ENCODE measurements at places on chromosomes 4 and X.
A peak's percentile ranks its signal among the peaks of the same experiment; 100 is the strongest.

DNA sequence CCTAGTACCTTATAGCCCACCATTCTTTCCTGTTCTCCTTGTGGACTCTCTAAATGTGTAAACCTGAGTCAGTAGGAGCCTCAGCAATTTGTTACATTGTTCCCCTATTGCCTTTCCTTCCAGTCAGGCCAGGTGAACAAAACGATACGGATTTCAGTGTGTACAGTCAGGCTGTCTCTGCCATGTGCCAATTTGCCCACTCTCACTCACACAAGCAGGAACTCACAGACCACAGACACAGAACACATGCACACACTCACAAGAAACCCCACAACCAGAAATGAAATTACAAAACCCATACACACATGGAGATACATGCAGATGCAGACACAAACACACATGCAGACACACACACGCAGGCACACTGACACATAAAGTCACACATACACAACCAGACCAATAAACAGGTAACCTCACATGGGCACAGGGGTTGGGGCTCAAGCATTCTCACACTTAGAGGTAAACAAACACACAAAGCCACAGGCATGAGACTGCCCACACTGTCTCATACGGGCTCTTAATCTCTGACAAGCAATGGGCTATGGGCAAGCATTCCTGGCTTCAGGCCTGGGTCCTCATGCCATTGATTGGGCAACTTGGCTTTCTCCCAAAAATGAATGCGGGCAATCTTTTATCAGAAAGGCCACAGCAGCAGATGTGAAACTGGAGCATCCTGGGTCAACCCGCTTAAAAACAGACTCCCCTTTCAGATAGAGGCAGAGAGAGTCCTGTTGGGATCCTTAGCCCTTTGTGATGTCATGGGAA, 68.7 kb downstream of the NBDY start:
- DNase-seq: no peak

- no peak for DNase-seq
These were observed 245.1 kb upstream of the MAB21L2 start for GRCh38 chr4:150336676-150337412.

DNA sequence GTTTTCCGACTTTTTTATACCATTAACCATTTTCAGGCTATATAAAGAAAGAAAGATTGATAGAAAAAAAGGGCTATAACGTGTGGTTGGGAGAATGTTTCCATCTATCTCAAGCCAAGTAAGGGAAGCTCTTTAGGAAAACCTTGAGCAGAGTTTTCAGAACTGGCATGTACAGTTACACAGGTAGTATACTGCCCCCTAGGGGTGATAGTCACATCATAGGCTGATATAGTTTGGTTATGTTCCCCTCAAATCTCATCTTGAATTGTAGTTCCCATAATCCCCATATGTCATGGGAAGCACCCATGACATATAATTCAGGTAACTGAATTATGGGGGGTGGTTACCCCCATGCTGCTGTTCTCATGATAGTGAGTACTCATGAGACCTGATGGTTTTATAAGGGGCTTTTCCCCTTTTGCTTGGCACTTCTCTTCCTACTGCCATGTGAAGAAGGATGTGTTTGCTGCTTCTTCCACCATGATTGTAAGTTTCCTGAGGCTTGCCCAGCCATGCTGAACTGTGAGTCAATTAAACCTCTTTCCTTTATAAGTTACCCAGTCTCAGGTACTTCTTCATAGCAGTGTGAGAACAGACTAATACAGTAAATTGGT, 186.8 kb downstream of the TMA16 start:
- DNase-seq: peak; percentile 53

- DNase-seq: no peak
These were observed 1.4 kb downstream of the MXD4 start for GRCh38 chr4:2260344-2261109.

GRCh38 chr4:70280567-70280966, 38.2 kb downstream of the CSN3 start:
- DNase-seq: no peak

GRCh38 chrX:153939573-153939972, 4.7 kb upstream of the NAA10 start:
- DNase-seq: no peak

- DNase-seq: no peak
These were observed 1573.5 kb upstream of the TENM3 start for GRCh38 chr4:180669680-180670079.

DNA sequence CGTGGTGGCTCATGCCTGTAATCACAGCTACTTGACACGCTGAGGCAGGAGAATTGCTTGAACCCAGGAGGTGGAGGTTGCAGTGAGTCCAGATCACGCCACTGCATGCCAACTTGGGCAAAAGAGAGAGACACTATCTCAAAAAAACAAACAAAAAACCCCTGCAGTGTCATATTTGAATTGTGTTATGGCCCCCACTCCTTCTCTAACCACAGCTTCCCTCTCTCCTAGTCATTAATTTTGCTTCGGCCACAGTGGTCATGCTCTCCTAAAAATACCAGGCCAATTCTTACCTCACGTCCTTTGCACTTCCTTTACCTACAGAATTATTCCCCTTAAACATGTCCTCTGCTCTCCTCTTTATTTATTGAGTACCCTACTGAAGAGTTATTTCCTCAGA, 206.1 kb downstream of the PPP3CA start:
- no peak for DNase-seq

GRCh38 chr4:148054275-148054674, 322.4 kb downstream of the ARHGAP10 start:
- no peak for DNase-seq

DNA sequence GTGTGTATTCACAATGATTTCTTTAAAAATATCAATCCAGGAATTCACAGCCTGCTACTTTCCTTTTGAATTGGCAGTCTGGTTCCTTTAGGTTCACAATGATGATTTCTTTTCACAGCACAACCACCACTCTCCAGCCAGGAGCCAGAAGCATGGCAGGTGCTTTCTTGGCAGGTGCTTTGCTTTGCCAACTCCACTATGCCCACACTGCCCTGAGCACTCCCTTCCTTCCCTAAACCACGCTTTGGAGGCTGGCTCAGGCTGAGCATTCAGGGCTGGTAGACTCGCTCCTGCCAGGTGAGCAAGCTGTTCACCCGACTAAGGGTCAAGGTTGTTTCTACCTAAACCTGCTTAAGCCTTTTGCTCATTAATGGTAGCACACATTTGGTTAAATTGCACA, 184.5 kb downstream of the SH3KBP1 start:
- DNase-seq: no peak

DNA sequence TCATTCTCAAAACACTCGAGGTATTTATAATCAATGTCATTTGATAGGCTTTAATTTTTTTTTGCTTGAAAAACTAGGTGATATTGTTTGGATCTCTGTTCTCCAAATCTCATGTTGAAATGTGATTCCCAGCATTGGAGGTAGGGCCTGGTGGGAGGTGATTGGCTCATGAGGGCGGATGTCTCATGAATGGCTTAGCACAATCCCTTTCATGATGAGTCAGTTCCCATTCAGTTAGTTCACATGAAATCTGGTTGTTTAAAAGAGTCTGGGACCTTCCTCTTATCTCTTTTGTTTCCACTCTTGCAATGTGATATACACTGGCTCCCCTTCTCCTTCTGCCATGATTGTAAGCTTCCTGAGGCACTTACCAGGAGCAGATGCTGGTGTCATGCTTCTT, 638.7 kb downstream of the DMD start:
- no peak for DNase-seq

DNA sequence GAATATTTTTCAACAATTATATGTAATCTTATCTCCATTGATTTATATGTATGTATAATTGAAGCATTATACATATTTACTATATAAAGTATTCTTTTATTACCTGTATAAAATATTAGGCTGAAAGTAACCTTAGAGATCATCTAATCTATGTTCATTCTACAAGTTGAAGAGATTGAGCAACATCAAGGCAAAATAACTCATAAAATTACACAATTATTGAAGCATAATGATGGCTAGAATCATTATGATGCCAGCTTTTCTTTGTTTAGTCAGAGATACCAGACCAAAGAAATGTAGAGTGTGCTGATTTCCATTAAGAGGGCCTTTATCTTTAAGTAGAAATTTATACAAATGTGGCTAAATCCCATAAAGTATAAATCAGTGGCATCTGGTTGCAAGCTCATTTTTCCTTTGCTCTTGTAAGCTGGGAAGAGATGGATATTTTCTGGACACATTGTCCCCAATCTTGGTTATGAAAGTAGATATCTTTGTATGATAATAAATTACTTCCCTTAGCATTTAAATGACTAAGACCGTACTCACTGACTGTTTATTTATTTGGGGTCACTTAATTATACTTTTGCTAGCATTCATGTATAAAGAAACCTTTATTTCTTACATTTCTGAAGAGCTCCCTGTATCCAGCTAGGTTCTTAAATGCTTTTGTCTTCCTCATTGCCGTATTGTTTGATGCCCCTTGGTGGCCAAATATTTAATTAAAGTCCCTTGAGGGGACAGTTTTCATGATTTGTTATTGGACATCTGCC, 339.8 kb downstream of the PCDH7 start:
- DNase-seq: no peak

DNA sequence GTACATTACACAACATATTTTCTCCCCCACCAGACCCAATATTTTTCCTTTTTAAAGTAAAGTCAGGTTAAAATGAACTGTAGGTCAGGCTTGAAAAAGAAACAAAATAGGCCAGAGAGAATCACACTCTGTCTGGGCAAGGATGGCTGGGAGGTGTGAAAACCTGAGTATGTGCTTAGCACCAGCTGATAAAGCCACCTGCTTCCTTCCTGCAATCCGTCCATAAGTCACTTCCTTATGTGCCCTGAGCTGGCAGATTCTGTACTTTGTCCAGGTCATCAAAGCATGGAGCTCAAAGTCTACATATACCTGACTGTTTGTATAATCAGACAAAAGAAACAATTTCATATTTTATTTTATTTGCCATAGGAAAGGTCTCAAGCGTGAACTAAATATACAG, 37.7 kb downstream of the ANTXR2 start:
- DNase-seq: no peak

GRCh38 chr4:122139139-122139538, 13.0 kb upstream of the BLTP1 start:
- DNase-seq: no peak

- DNase-seq: no peak
These were observed 5.6 kb downstream of the SEPTIN11 start for GRCh38 chr4:76955182-76955581.

DNA sequence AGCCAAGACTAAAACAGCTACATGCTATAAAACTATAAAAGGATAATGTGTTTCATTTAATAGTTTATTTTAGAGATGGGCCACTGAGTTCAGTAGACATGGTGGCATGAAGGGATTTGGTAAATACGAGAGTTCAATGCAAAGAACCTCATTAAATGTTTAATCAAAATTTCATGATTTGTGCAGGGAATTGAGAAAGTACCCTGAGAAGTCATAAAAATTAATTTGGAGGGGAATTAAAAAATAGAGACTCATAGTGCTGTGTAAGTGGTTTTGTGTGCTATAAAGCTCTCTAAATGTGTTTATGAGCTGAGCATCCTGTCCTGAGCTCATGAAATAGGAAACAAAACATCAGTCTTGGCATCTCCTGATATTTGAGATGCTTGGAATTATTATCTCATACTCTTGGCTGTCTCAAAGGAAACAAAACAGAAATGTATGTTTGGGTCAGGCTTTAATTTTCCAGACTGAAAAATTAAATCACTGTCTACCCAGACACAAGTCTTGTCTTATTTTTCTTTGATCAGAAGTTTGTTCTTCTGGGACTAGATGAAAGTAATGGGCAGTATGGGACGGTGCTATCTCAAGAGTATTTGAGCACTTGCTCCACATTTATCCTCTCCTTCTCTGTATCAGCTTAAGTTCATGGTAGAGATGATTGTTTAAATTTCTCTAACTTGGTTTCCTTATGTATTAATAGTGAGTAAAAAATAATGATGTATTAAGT, 38.0 kb upstream of the EMCN start:
- no peak for DNase-seq

DNA sequence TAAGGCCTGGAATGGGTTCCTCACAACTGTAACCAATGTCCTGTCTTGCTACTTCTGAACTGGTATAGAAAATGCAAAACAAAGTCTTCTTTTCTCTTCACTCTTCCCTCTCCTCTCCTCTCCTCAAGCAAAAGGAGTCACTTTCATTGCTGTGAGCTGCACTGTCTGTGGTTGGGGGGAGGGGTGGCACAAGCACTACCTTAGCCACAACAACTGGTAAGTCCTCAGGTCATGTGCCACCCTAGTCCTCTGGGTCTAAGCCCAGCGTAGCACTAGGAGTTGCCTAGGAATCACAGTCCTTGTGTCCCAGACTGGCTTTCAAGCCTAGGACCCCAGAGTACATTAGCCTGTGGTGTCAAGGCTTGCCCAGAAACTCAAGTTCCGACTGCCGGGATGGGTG, 859.3 kb upstream of the AMOT start:
- DNase-seq: no peak

- no peak for DNase-seq
These were observed 48.3 kb downstream of the STBD1 start for GRCh38 chr4:76354517-76355473.

Data from NCI-H2081 (cell line).